ENCODE measurements at places on chromosomes 4 and X.

DNA sequence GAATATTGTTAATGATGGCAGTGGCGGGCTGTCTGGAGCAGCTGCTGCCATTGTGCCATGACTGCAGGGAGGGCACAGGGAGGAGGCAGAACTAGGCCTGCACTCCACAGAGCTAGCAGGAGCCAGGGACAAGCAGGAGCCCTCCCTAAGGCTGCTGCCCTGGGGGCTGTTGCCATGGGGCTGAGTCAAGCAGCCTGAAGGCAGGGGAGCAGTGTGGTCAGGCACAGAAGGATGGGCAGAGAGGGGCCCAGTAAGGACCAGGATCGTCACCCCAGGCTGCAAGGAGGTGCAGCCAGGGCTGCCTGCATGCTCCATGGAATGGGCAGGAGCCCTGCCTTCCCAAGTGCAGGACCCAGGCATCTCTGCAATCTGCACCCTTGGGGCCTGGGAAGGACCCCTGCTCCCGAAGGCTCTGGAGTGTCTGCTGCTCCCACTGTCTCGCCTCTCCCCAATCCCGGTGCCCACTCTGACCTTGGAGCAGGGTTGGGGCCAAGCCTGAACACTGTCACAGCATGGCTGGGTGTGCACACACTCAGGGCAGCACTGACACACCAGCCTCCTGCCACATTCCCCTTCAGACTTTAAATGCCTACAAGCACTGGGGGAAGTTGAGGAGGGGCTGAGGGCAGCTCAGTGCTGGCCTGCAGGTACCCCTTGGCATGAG, 98.3 kb upstream of the GALNTL6 start:
- DNase-seq: no peak

- DNase-seq: no peak
These were observed 25.8 kb downstream of the DOCK11 start for GRCh38 chrX:118521435-118521834.

GRCh38 chr4:146273204-146273901, 59.0 kb downstream of the REELD1 start:
- DNase-seq: no peak

- no peak for DNase-seq
These were observed 82.4 kb upstream of the MYOZ2 start for GRCh38 chr4:119053245-119053644.

GRCh38 chrX:13597874-13598273, 28.5 kb downstream of the EGFL6 start:
- no peak for DNase-seq

GRCh38 chr4:13289391-13289790, 194.7 kb downstream of the RAB28 start:
- no peak for DNase-seq

GRCh38 chr4:179605196-179605595, 2163.0 kb upstream of the AGA start:
- DNase-seq: no peak

- no peak for DNase-seq
These were observed 464.4 kb upstream of the BOD1L1 start for GRCh38 chr4:14091966-14092365.

DNA sequence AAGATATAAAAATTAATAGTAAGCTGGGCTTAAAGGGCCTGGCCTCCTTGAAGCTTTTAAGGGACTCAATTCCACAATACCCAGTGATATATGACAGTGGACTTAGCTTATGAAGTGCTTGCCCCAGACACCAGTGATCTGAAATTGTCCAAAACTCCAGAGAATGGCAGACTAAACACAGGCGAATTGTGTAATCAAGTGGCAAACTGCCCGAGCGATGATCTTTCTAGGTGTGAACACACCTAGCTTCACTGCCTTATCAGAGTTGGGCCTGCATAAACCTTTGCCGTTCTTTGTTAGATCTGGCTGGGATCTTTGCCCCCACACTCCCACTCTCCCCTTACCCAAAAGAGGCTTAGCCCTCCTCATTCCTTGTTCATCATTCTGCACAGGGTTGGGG, 62.5 kb upstream of the SH3RF1 start:
- no peak for DNase-seq

DNA sequence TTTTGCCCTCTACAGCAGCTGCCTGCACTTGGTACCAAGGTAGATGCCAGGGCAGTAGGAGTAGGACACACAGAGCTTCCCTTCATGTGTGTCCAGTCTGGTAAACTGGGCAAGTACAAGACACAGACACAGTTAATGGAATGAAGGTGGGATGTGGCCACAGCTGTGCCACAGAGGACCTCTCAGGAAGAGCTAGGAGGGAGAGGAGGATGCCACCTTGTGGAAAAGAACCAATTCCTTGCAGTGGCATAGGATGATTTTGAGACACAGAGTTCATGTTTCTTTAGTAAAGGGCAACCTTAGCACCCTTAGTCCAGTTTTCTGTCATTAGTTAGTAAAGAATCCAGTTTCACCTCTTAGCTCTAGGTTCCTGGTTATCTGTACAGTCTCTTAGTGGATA, 36.3 kb upstream of the TBC1D14 start:
- no peak for DNase-seq

GRCh38 chr4:169293343-169294176, 22.8 kb upstream of the SH3RF1 start:
- DNase-seq: no peak

DNA sequence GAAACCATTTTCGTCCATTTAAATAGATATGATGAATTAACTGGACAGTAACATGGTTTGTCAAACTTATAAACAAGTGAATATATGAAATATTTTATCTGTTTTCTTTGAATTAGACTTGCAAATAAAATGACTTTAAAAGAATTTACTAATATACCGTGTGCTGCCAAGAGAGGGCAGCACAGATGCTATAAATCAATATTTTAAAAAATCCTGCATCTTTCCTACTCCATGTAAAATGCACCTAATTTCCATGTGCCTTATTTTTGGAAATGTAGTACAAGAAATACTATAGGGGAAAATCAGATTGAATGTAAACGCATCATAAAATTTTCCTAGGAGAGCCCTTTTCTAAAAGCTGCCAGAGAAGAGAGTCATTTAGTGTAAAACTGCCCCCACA, 62.2 kb downstream of the PRKX start:
- peak; percentile 10 for DNase-seq

- DNase-seq: no peak
These were observed 26.3 kb upstream of the ADGRL3 start for GRCh38 chr4:61173799-61174198.

- DNase-seq: no peak
These were observed 3.6 kb downstream of the USP46 start for GRCh38 chr4:52655506-52655905.

GRCh38 chr4:173318648-173319211, 15.4 kb downstream of the HMGB2 start:
- DNase-seq: peak; percentile 40

GRCh38 chrX:68867458-68868112, 38.8 kb downstream of the EFNB1 start:
- no peak for DNase-seq

- DNase-seq: no peak
These were observed 53.5 kb upstream of the PUDP start for GRCh38 chrX:7201496-7201895.

- peak; percentile 4 for DNase-seq
These were observed 909 bp upstream of the SLAIN2 start for GRCh38 chr4:48340276-48340964.

DNA sequence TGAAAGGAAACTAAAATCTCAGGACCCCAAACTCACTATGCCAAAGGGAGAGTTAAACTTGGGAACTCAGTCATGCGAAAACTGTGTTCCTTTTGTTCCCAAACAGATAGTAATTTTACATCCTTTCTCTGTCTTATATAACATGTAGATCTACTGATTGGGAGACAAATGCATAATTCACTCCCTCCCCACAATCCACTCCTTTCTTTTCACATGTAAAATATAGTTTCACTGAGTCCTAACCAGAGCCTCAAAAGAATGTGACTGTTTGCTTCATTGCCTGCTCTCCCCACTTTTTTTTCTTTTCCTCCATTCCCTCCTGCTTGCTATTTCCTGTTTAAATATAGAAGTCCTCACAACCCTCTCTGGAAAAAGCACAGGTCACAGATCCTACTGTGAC, 699.3 kb upstream of the ADGRL3 start:
- DNase-seq: no peak

- DNase-seq: no peak
These were observed 774.8 kb upstream of the TENM3 start for GRCh38 chr4:181468451-181468850.

DNA sequence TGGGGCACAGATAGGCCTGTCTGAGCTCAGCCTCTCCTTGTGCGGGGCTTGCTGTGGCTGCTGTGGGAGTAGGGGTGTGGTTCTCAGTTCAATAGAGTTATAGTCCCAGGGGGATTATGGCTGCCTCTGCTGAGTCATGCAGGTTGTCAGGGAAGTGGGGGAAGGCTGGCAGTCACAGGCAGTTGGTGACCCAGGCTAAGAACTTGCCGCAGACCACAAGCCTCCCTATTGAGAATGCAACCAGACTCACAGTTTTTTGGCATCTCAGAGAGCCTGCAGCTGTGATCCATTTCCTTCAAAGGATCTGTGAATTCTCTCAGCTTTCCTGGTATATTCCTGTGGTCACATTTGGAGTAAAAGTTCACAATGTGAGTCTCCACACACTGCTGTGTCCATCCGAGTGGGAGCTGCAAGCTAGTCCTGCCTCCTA, 364.9 kb downstream of the ZNF674 start:
- DNase-seq: no peak

DNA sequence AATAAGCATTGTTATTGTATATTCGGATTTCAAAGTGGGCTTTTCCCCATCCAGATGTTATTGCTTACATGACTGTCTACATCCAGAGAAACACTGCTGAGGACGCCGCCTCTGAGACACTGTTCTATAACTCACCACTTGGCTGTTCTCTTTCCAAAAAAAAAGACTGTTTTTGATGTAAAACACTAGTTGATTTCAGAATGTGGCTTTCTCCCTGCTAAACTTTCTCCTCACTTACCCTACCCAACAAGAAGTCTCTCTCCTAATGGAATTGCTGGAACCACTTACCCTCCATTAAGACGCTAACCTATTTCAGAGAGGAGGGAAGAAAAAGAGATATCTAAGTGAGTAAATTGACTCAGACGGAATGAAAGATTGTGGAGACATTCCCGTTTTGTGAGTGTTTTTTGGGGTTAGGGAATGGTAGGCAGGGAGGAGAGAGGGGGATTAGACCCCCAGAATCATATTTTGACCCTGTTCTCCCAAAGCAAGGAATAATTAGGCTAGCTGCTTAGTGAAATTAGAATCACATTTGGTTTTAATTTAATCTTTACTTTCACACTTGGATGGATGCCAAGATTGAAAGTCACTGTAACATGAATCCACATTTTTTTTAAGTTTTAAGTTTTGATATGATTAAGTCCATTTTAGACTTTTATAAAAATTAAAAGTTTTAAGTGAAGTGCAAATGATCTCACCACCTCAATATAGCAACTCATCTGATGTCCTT, 174.9 kb downstream of the CHIC2 start:
- no peak for DNase-seq

DNA sequence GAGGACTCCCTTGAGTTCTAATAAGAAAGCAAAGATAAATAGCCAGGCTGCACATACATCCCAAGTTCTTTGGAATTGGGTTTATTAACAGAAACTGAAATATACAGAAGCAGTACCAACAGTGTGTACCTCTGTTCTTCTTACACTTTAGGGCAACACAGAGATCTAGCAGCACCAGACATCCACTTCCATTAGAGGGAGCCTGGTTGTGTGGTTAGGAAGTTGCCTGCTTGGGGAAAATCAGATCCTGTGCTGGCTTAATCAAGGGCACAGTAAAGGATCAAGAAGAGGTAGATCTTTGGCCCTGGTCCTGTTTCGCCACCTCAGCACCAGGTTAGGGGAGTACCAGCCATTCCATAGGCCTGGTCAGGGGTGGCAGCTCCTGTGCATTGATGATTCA, 231.1 kb upstream of the ARHGAP24 start:
- DNase-seq: no peak

DNA sequence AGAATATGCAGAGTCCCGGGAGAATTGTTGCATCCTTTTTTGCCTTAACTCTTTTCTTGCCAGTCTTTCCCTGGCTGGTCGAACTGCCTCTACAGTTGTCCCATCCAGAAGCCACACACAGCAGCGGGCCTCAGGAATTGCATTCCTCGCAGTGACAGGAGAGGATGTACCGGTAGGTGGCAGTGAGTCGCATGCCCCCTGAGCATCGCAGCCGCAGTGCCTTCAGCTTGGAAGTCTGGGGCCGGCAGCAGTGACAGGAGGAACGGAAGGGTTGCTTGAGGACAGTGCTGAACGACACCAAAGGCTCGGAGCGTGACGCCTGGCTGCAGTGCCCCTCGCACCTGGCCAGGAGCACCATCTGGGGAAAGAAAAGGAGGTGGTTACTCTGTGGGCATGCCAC, 23.5 kb downstream of the NDP start:
- DNase-seq: peak; percentile 61

GRCh38 chrX:48523682-48524081, 2.1 kb downstream of the EBP start:
- DNase-seq: no peak

- no peak for DNase-seq
These were observed 15.2 kb downstream of the GUCY1A1 start for GRCh38 chr4:155681886-155682285.

DNA sequence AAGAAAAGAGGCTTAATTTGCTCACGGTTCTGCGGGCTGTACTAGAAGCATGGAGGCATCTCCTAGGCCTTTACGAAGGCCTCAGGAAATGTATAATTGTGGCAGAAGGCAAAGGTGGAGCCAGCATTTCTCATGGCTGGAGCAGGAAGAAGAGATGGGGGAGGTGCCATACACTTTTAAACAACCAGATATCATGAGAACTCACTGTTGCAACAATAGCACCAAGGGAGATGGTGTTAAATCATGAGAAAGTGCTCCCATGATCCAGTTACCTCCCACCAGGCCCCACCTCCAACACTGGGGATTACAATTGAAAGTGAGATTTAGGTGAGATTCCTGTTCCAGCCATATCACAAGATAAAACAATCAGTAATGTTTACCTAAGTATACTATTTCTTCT, 45.5 kb downstream of the MTHFD2L start:
- no peak for DNase-seq

- DNase-seq: no peak
These were observed 194.9 kb downstream of the SLC7A11 start for GRCh38 chr4:138047290-138047689.

- DNase-seq: no peak
These were observed 562.0 kb downstream of the SMARCA1 start for GRCh38 chrX:128961290-128961689.

- no peak for DNase-seq
These were observed 2.6 kb downstream of the CNOT6L start for GRCh38 chr4:77816546-77816945.

- no peak for DNase-seq
These were observed 18.1 kb downstream of the CD40LG start for GRCh38 chrX:136666088-136666487.

- DNase-seq: no peak
These were observed 85.5 kb downstream of the SHOX start for GRCh38 chrX:716136-716535.

All from cerebellum (tissue), 4 donors.